SJSA1 (cell line): ENCODE measurements at places on chromosomes 2 and 18.

DNA sequence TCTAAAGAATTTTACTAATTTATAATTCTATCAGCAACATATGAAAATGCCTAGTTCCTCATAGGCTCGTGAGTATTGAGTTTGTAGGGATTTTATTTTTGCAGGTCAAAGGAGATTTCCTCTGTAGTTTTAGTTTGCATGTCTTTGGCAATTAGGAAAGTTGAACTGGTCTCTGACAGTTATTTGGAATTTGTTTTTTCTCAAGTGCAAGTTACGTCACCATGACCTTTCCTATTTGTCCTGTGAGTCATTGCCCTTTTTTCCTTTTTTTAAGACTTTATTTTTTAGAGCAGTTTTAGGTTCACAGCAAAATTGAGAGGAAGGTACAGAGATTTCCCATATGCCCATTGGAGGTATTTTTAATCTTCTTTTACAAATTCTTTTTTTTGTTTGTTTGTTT, 29.0 kb downstream of the RAMP1 start:
- DNase-seq: peak; percentile 33
- no peak overlapping the region for H3K27ac ChIP-seq
- H3K36me3 ChIP-seq: no peaks in the 10 kb centered on the region

DNA sequence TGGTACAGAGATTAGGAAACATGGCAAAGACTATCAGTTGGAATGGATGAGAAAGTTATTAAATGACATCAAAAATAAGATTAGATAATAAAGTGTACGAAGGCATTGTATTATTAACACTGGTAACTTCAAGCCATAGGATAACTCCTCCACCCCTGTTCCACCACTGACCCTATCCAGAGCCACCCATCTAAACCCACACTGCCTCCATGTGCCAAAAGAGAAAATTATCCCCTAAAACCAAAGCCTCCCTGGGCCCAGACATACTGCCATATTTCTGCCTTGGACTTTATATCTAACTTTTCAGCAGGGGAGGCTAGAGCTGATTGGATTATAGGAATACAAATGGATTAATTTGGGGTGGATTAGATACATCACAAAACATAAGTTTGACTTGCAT, 443.7 kb downstream of the BCL11A start:
- DNase-seq: no peak
- no peak overlapping the region for H3K4me3 ChIP-seq
- no peaks in the 10 kb centered on the region for H3K27me3 ChIP-seq
- no peaks in the 10 kb centered on the region for H3K4me1 ChIP-seq
- H3K36me3 ChIP-seq: no peaks in the 10 kb centered on the region
- H3K27ac ChIP-seq: no peak overlapping the region

DNA sequence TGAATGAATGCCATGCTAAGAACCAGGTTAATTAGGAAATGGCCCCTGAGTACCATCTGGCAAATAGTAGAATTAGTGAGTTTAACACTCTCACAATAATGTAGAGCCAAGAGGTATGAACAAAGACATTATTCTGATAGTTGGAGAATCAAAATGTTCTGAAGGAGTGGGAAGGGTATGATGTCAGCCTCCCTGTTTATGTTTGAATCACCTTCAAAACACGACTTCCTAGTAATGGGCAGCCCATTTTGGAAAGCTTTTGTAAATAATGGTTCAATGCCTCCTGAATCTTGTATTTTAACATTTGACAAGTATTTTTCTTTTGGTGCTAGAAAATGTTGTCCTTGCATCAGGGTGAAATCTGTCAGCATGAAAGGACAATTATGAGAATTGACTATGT, 108.3 kb downstream of the DSEL start:
- no peak for DNase-seq
- H3K4me3 ChIP-seq: no peak overlapping the region
- peaks cover 5% of the 10 kb centered on the region; the same call in 1 of the 2 replicates for H3K4me1 ChIP-seq

DNA sequence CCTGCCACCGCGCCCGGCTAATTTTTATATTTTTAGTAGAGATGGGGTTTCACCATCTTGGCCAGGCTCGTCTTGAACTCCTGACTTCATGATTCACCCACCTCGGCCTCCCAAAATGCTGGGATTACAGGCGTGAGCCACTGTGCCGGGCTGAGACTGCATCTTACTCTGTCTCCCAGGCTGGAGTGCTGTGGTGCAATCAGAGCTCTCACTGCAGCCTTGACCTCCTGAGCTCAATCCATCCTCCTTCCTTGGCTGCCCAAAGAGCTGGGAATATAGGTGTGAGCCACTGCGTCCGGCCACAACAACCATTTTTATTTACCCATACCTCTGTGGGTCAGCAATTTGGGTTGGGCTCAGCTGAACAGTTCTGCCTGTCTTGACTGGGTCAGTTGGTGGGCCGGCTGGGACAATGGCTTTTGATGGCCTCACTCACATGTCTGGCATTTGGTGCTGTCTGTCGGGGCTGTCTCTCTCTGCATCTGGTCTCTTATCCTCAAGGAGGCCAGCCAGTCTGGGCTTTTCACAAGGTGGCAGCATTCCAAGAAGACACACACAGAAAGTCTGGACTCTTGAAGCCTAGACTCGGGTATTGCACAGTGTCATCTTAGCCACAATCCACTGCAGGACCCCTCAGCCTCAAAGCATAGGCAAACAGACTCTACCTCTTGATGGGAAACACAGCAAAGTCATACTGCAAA, 116.8 kb upstream of the GATA6 start:
- H3K36me3 ChIP-seq: no peaks in the 10 kb centered on the region
- H3K4me3 ChIP-seq: no peak overlapping the region
- no peaks in the 10 kb centered on the region for H3K4me1 ChIP-seq
- no peak overlapping the region for H3K27ac ChIP-seq

DNA sequence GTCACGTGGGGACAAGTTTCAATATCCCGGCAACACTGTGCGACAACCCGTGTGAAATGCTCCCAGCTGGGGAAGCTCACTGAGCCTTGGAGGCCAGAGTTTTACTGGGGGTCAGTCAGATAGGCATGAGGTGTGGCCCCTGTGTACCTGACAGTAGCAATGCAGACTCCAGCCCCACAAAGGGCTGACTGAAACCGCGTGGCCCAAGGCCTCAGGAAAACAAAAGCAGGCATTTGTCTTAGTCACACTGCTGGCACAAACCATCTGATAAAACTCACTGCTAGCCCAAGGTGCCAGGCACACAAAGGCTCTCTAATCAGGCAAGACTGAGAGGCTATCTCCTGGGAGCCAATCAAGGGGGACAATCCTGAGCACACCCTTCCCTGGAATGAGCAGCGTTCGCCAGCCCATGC, 786.6 kb upstream of the RAB6C start:
- H3K4me3 ChIP-seq: no peak overlapping the region
- H3K27me3 ChIP-seq: no peaks in the 10 kb centered on the region; the same call in 1 of the 2 replicates
- DNase-seq: no peak
- H3K36me3 ChIP-seq: no peaks in the 10 kb centered on the region

DNA sequence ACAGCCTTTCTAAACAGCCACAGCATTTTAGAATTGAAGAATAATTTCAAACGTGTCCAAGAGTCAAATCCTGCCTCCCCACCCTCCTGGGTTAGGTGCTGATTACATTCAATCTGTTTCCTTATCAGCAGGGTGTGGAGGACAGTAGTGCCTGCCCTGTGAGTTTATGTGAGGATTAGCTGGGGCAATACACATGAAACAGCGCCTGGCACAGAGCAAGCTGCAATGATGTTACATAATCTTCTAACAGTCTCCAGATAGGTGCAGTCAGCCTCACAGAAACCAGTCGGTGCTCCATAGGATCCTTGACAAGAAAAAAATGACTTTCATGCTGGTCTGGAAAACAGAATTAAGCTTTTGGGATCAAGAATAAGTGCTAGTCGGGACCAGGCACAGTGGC, 91.7 kb upstream of the ITGA6 start:
- no peak overlapping the region for H3K27ac ChIP-seq
- no peaks in the 10 kb centered on the region for H3K36me3 ChIP-seq
- no peaks in the 10 kb centered on the region for H3K27me3 ChIP-seq
- H3K4me3 ChIP-seq: no peak overlapping the region

DNA sequence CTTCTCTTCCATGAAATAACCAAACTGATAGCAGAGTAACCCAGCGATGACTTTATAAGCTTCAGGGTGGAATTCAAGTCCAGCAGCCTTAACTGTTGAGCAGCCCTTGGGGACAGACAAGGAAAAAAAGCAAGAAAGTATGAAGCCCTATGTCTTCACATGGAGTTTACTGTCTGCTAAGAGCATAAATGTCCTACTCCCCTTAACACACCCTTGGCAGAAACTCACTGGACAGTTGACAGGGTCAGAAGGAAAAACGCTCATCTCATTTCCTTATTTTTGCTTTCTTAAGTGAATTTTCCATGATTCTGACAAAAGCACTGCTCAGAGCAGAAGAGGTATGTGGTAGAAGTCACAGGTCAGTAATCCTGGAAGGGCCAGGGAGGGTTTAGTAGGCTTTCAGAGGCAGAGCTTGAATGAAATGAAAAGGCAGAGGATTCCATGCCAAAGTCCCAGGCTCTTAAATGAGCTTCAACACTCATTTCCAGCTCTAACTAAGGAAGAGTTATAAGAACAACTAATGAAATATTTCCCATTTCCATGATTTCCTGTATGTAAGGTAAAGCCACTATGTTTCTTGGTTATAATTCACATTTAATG, 683.3 kb upstream of the KLHL29 start:
- H3K36me3 ChIP-seq: no peaks in the 10 kb centered on the region
- no peak overlapping the region for H3K27ac ChIP-seq
- no peaks in the 10 kb centered on the region for H3K4me1 ChIP-seq
- no peaks in the 10 kb centered on the region for H3K27me3 ChIP-seq

DNA sequence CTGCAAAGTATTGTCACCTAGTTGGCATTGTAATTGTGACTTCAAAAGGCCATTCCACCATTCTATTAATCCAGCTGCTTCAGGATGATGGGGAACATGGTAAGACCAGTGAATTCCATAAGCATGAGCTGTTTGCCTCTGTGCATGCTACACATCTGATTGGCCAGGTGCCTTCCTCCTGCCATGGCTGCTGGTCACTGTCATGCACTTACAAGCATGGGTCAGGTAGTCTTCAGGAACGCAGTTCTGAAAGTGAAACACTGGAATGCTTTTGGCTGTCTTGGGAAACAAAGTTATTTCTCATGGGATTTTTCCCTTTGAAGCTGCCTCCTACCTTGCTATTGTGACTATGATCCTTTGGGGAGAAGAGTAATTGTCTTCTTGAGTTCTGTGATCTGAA, 267.6 kb downstream of the GBX2 start:
- peaks cover 1% of the 10 kb centered on the region; the same call in 1 of the 2 replicates for H3K36me3 ChIP-seq
- no peak overlapping the region for H3K27ac ChIP-seq
- H3K4me1 ChIP-seq: peaks cover 12% of the 10 kb centered on the region
- no peak for DNase-seq

GRCh38 chr2:95113464-95113863, 8.1 kb downstream of the MRPS5 start:
- no peak for DNase-seq
- no peaks in the 10 kb centered on the region for H3K4me1 ChIP-seq
- peaks cover 58% of the 10 kb centered on the region for H3K36me3 ChIP-seq
- H3K27ac ChIP-seq: no peak overlapping the region
- no peaks in the 10 kb centered on the region for H3K27me3 ChIP-seq

GRCh38 chr2:8152392-8153257, 529.2 kb upstream of the ID2 start:
- no peaks in the 10 kb centered on the region for H3K36me3 ChIP-seq
- H3K4me3 ChIP-seq: no peak overlapping the region
- H3K27ac ChIP-seq: no peak overlapping the region
- peaks cover 32% of the 10 kb centered on the region for H3K4me1 ChIP-seq
- H3K27me3 ChIP-seq: no peaks in the 10 kb centered on the region

DNA sequence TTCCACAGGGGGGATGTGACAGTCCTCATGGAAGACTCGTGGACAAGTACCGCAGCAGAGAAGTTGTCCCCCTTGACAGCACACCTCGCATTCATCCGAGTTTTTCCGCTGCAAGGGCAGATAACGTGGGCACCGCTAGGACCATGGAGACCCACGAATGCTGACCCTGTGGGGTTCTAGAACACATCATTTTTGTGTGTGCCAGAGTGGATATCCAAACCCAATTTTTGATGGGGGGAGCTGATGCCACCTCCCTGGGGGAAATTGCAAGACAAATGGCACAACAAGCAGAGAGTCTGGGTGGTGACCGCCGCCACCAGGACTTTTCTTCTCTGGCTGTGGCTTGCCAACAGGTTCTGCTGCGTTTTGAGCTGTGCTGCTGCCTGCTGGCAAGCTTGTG, 46.9 kb downstream of the SP110 start:
- no peak overlapping the region for H3K4me3 ChIP-seq
- H3K4me1 ChIP-seq: no peaks in the 10 kb centered on the region
- DNase-seq: no peak

DNA sequence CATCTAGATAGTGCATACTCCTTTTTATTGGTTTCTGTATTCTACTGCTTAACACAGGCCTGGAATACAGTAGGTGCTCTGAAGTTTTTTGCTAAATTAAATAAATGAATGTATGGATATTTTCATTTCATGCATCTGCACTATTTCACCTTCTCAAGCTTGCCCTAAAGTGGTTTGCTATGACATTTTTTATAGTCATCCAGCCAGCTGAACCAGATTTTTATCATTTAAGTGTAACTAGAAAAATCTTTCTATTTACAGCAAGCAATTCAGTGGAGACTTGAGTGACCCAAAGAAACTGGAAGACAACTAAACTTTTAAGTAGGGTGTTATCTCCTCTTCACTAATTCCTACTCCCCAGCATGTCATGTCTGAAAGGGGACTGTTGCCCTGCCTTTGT, 354.9 kb downstream of the OSR1 start:
- H3K4me3 ChIP-seq: no peak overlapping the region
- 0 out of 2 replicates have a peak, but pooled peaks cover 4% of the 10 kb centered on the region for H3K4me1 ChIP-seq
- no peak overlapping the region for H3K27ac ChIP-seq
- H3K27me3 ChIP-seq: no peaks in the 10 kb centered on the region
- no peaks in the 10 kb centered on the region for H3K36me3 ChIP-seq

DNA sequence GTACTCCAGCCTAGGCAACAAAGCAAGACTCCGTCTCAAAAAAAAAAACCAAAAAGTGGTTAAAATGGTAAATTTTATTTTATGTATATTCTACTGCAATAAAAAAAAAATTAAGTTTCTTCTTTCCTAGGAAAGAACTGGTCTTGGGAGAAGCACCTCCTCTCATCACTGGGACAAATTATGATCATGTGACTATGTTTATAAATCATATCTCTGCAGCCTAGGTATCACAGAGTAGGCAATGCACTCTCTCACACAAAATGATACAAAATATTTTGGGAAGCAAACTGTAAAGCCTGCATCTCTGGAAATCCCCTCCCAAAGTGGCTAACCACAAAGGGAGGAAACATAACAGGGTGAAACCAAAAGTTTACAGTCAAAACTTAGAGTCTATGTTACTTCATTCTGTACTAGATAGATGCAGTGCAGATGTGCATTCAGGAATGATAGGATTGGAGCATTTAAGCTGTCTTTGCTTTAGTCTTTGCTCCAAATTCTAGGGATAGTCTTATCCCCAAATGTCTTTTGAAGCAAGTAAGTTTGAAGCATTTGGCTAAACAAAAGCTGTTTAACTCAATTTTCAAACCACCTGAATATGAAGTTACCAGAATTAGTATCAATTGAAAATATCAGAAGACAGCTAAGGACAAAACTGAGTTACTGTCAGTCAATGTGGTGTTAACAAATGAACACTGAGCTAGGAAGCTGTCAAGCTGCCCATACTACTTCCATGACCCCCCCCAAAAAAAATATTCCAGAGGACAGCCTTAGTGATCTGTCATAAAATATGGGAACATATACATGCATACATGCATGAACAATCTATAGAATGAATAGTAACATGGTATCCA, 21.1 kb upstream of the MALT1 start:
- no peak for DNase-seq
- no peaks in the 10 kb centered on the region for H3K27me3 ChIP-seq
- H3K4me3 ChIP-seq: no peak overlapping the region
- H3K27ac ChIP-seq: no peak overlapping the region
- H3K36me3 ChIP-seq: no peaks in the 10 kb centered on the region
